Cortex of kidney (tissue), 1 donor: ENCODE measurements at places on chromosomes 13 and 19.

DNA sequence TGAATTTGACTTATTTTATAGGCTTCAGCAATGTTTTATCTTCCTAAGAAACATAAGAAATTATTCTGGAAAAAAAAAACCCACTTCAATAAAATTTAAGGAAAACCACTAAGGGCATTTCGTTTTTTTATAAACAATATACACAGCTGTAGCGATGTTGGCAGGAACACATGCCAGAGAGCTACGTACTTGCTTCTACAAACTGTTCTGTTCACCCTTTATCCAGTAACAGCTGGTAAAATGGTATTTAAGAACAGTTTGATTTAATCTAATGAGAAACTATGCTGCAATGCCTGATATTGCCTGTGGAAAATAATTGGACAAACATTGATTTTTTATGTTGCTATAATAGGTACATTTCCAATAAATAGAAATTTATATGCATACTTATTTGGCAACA, 137.2 kb upstream of the DACH1 start:
- no peak for DNase-seq

DNA sequence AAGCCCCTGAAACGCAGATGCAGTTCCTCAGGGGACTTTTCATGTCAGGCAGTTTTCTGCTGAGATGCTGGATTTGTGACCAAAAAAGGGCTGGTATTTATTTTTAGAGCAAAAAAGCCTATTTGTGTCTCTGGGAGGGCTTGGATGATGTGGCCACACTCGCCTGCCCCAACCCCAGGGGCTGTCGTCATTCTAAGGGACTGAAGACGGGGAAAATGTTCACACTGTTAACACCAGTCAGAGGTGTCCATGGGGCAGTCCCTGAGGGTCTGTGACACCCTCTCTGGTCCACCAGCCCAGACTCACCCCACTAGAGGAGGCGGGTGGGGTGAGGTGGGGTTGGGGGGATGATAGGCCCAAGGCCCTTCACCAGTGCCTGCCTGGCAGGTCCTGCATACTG, 15.9 kb upstream of the EPHX3 start:
- DNase-seq = no peak

DNA sequence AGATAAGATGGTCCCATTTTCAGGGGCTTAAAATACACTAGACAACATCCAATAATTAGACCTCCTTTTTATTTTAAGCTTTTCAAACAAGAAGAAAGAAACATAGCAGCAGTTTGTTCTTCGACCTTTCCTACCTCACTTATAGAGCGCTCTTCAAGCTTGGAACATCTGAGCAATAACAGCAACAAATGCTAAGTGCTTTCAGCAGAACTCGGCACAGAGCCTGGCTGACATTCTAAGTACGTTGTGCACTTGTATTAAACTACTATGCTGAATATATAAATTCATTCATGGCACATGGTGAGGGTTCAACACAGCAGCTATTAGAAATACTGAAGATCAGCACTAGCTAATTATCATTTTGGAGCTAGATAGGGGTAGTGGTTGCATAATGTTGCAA, 256.1 kb upstream of the MAB21L1 start:
- DNase-seq = no peak

- no peak for DNase-seq
Measured at GRCh38 chr13:104833221-104833620, 1702.2 kb downstream of the EFNB2 start.

GRCh38 chr19:41690801-41691065, 2.7 kb upstream of the CEACAM7 start:
- no peak for DNase-seq

GRCh38 chr19:18304458-18305310, 18.2 kb downstream of the LSM4 start:
- no peak for DNase-seq

DNA sequence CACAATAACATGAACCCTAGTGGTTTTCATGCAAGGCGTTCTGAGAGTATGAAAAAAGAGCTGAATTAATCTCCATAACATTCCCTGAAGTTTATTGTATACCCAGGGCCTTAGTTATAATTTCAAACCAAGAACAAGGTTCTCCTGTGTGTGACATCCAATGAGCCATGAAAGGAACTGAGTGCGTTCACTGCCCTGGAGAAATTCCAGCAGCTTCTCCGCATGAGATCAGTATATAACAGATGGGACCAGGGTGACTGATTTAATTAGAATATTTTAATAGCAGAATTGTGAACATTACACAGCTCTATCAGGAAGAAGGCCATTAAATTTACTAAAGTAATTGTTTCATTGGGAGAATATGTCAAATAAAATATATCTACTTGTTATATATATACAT, 1190.5 kb upstream of the SLC10A2 start:
- no peak for DNase-seq

GRCh38 chr13:21942061-21942460, 271.2 kb downstream of the FGF9 start:
- no peak for DNase-seq

DNA sequence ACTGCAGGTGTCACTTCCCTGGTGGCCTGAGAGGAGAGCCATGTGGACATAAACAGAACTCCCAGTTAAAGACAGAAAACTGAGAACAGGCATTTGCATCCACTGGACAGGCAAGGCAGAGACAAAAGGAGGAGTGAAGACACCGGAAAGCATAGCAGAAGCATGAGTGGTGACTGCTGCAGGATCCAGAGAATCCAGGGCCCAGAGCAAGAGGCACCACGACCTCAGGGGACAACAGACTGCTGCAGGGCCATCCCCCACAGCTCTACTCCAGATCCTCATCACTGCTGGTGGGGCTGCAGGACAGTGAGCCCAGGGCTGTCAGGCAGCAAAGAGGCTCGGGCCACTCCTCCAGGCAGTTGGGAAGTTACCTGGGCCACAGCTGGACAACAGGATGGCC, 14.5 kb upstream of the ISYNA1 start:
- no peak for DNase-seq

- no peak for DNase-seq
Measured at GRCh38 chr19:54616057-54616456, 14.2 kb upstream of the LILRB1 start.

GRCh38 chr13:48316826-48317510, 13.4 kb downstream of the RB1 start:
- DNase-seq = no peak

- DNase-seq = no peak
Measured at GRCh38 chr19:15216363-15216762, 15.6 kb upstream of the NOTCH3 start.

DNA sequence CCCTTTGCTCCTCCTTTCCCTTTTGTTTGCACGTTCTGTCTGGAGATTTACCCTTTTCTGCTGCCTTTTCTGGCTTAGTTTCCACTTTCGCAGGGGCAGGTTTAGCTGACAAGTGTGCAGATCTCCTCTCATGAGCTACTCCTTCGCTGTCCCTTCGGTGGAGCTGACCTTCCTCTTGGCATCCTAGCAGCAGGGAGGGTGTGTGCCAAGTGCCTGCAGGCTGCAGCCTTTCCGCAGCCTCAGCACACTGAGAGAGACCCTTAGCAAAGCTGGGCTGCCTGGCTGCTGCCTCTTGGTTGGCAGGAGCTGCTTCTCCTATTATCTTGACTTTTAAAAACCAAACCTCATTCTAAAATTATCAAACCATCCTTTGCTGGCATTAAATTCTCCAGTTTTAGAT, 132.5 kb downstream of the DNAJC3 start:
- DNase-seq = no peak

GRCh38 chr19:54364775-54365257, at the start of gene LAIR1:
Gene LAIR1, minus strand, starts transcription at chr19:54364931. Its CDS starts 127 bp downstream, at chr19:54364804.
- no peak for DNase-seq

GRCh38 chr13:113794086-113794485, 35.1 kb downstream of the TMEM255B start:
- DNase-seq = no peak

DNA sequence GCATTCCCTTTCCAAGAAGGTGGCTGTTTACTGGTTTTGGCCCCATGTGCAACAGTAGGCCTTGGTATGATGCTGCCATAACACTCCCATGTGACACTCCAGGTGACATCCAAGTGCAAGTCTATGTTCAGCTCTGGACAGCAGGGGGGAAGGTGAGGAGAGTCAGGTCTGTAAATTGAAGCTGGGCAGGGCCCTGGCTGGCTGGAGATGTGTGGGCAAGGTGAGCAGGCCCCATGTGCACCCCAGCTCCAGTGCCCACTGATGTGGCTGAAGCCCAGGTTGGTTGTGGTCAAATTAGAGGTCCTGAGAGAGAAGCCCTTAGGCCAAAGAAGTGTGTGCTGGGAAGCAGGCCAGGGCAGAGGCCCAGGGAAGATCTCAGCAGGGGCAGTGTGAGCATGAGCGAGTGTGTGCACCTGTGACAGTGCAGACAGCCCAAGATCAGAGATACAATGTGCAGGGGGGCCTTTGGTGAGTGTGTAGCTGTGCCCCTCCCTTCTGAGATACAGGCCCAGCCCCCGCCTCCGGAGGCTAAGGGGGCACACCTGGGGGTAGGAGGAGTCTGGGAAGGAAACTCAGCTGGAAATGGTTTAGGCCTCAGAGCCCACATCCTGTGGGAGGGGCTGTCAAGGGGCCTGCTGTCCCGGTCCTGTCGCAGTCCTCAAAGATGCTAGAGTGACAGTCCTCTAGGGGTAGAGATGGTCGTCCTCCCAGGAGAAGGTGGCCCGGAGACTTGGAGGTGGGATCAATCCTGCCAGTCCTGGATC, 18.6 kb downstream of the DEDD2 start:
- no peak for DNase-seq

DNA sequence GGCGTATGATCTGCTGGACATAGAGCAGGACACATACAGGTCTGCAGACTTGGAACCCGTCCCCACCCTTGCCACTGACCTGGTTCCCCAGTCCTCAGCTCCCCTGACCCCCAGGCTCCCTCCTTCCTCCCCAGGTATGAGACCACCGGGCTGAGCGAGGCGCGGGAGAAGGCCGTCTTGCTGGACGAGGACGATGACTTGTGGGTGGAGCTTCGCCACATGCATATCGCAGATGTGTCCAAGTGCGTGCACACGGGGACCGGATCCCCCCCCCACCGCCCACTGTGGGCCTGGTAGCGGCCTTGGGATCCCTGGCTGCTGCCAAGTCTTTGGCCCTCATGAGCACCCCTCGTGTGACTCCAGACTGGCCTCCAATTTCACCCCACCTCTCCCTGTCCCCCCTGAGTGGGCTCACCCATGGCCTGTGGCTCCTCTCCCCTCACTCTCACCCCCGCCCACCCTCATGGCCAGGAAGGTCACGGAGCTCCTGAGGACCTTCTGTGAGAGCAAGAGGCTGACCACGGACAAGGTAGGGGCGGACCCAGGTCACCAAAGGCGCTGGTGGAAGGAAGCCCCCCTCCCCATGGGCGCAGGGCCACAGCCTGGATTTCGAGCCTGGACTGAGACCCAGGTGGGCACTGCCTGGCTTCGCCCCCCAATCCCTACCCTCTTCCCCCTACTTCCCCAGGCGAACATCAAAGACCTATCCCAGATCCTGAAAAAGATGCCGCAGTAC, 5.6 kb downstream of the STXBP2 start:
- no peak for DNase-seq

GRCh38 chr19:34429553-34429952, 1.4 kb downstream of the UBA2 start:
- no peak for DNase-seq

- no peak for DNase-seq
Measured at GRCh38 chr13:32002873-32003272, 28.7 kb upstream of the FRY start.

DNA sequence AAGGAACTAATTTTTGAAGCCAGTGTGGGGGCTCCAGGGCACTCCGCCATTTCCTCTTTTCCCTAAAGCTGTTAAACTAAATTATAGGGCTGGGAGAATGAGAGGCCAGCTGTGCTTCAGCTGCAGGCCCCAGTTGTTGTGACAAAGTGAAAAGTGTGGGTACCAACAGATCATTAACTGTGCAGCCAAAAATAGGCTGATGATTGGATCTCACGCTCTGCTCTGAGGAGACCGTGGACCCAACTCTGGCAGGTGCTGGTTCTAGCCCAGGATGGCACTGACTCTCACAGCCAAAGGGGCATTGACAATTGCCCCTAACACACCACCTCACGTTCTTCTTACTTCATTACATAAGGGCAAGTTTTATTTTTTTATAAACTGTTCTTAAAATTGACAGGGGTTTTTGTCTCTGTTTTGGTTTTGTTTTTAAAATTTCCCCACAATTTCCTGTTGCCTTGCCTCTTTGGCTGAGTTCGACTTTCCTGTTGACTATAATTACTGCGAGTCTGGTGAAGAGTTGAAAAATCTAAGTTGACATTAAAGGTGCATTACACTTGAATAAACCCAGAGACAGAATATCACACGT, 391.0 kb downstream of the FGF9 start:
- no peak for DNase-seq

- DNase-seq = no peak
Measured at GRCh38 chr19:6108721-6109633, 1.3 kb downstream of the RFX2 start.

- DNase-seq = no peak
Measured at GRCh38 chr19:6811906-6812305, 39.4 kb downstream of the VAV1 start.

DNA sequence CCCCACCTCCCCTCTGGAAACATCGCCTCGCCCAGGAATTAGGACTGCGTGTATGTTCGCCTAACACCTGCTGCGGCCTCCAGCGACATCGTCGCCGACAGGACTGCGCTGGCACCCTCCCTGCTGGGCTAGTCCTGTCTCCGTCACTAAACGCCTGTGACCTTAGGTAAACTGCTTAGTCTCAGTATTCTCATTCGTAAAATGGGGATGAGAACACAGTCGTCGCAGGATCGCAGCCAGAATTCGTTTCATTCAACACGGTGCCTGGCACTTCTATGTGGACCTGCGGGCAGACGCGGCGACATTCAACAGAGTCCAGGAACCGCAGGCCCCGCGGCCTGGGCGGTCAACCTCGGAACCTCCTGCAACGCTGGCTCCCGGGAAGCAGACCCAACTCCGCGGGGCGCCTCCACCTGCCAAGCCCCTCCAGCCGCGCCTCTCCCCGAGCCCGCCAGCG, 485 bp downstream of the CRYL1 start:
- DNase-seq = no peak

DNA sequence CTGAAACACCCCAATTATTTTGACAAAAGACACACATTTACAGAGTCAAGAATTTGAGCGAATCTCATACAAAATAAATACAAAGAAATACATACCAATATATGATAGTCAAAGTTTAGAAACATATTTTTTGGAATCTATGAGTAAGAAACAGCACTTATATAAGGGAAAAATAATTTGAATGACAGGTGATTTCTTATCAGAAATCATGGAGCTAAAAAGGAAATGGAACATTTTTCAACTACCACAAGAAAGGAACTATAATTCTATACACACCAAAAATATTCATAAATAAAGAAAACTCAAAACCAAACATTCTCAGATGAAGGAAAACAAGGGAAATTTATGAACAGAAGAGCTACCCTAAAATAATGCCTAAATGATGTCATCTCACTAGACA, 1226.6 kb downstream of the PCDH9 start:
- DNase-seq = no peak

GRCh38 chr19:55353803-55354697, 469 bp downstream of the COX6B2 start:
- no peak for DNase-seq

- DNase-seq = no peak
Measured at GRCh38 chr13:44801990-44802389, 187.3 kb downstream of the NUFIP1 start.

- DNase-seq = no peak
Measured at GRCh38 chr13:96011291-96011872, 41.8 kb downstream of the UGGT2 start.

- no peak for DNase-seq
Measured at GRCh38 chr13:32426990-32427851, 709 bp downstream of the N4BP2L1 start.
